ENCODE measurements at places on chromosomes 2 and 18.

- no peaks in the 10 kb centered on the region for H3K36me3 ChIP-seq
- no peak for DNase-seq
- no peaks in the 10 kb centered on the region for H3K27me3 ChIP-seq
Observed at GRCh38 chr2:237663517-237664110, 36.2 kb downstream of the LRRFIP1 start.

GRCh38 chr2:11097038-11097720, 58.1 kb upstream of the SLC66A3 start:
- H3K4me3 ChIP-seq: no peak overlapping the region
- peak; percentile 34 for DNase-seq
- H3K4me1 ChIP-seq: no peaks in the 10 kb centered on the region
- no peak overlapping the region for H3K27ac ChIP-seq

DNA sequence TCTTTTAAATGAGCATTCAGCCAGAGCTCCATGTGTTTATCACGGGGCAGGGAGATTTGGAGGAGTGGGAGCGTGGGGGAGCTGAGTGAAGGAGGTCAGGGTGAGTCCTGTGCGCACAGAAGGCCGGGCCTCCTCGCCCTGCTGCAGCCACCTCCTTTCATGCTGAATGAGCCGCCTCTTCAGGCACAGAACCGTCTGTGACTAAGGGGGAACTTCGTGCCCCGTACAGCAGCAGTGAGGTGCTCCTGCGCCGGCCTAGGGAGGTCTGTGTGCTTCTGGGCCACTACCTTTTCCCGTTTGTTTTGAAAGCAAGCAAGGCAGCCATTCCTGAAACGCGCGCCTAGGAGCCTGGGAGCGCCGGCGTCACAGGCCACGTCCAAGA, 27.1 kb upstream of the ZNF516 start:
- no peaks in the 10 kb centered on the region for H3K27me3 ChIP-seq

DNA sequence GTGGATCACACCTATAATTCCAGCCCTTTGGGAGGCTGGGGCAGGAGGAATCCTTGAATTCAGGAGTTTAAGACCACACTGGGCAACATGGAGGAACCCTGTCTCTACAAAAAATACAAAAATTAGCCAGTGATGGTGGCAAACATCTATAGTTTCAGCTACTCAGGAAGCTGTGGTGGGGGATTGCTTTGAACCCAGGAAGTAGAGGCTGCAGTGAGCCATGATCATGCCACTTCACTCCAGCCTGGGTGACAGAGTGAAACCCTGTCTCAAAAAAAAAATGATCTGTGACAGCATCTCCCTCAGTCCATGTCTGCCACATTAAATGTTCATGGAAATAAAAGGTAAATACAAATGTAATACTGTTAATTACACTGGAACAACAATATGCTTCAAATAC, 121.4 kb upstream of the COL5A2 start:
- no peak overlapping the region for H3K27ac ChIP-seq
- H3K4me3 ChIP-seq: no peak overlapping the region
- no peak for DNase-seq

GRCh38 chr2:1745171-1746023, 1.1 kb upstream of the PXDN start:
- H3K27me3 ChIP-seq: no peaks in the 10 kb centered on the region
- no peaks in the 10 kb centered on the region for H3K36me3 ChIP-seq
- H3K27ac ChIP-seq: peak overlapping the region; percentile 99
- peaks cover 4% of the 10 kb centered on the region for H3K4me1 ChIP-seq

Data from ascending aorta (tissue), 2 donors.